Left renal pelvis (tissue), 4 donors: ENCODE measurements at places on chromosomes 4 and X. TPM values are rescaled to one million over a fixed set of nuclear protein-coding genes. Genes with fewer than 3 reads are reported as not detected.

The TMPRSS11F gene
- not detected for polyA plus RNA-seq

The CXCL1 gene
- polyA plus RNA-seq, result 1.7 TPM

The CSAG2 gene
- not detected for polyA plus RNA-seq

The SGCB gene
- polyA plus RNA-seq, result 55.2 TPM

The GPR143 gene
- polyA plus RNA-seq, result 12.6 TPM

The TRIM60 gene
- not detected for polyA plus RNA-seq

The COL25A1 gene
- 28.5 TPM for polyA plus RNA-seq

The TRIM61 gene
- polyA plus RNA-seq, result 3.3 TPM

The MAGEB17 gene
- 0.13 TPM for polyA plus RNA-seq

The ARMCX2 gene
- 107 TPM for polyA plus RNA-seq

The CFAP47 gene
- 0.56 TPM for polyA plus RNA-seq

The MAGEE2 gene
- polyA plus RNA-seq, result 2.0 TPM

The SLC10A7 gene
- polyA plus RNA-seq, result 16.3 TPM

The ZMYM3 gene
- polyA plus RNA-seq, result 64.5 TPM

The SSX4B gene
- polyA plus RNA-seq, result not detected

The GAGE12E gene
- not detected for polyA plus RNA-seq

The PAGE2B gene
- polyA plus RNA-seq, result 0.66 TPM

The STEEP1 gene
- 35.4 TPM for polyA plus RNA-seq

The F8A2 gene
- not detected for polyA plus RNA-seq

The NSDHL gene
- 27.8 TPM for polyA plus RNA-seq

The ZXDA gene
- polyA plus RNA-seq, result 5.4 TPM

The SSX4 gene
- polyA plus RNA-seq, result not detected

The NSG1 gene
- polyA plus RNA-seq, result 5.1 TPM

The IGFBP7 gene
- 755 TPM for polyA plus RNA-seq

The HELT gene
- not detected for polyA plus RNA-seq

The PAGE2 gene
- polyA plus RNA-seq, result not detected

The ADAM29 gene
- polyA plus RNA-seq, result 0.10 TPM

The EREG gene
- 0.13 TPM for polyA plus RNA-seq

The IL3RA gene
- polyA plus RNA-seq, result 10.5 TPM

The EFHC2 gene
- polyA plus RNA-seq, result 0.68 TPM

The CCDC110 gene
- 3.3 TPM for polyA plus RNA-seq

The CLCN4 gene
- polyA plus RNA-seq, result 3.7 TPM

The ARMCX1 gene
- 52.3 TPM for polyA plus RNA-seq

The CFAP99 gene
- polyA plus RNA-seq, result 0.96 TPM

The TMEM156 gene
- polyA plus RNA-seq, result 4.4 TPM

The TLR3 gene
- 12.8 TPM for polyA plus RNA-seq

The PDZD4 gene
- polyA plus RNA-seq, result 13.7 TPM

The PLS3 gene
- polyA plus RNA-seq, result 224 TPM

The PABPC1L2B gene
- not detected for polyA plus RNA-seq

The SGMS2 gene
- polyA plus RNA-seq, result 17.1 TPM

The SLC49A3 gene
- 2.6 TPM for polyA plus RNA-seq

The MAGEA8 gene
- 0.10 TPM for polyA plus RNA-seq

The KCNIP4 gene
- polyA plus RNA-seq, result 12.1 TPM

The PAGE4 gene
- polyA plus RNA-seq, result 1.3 TPM

The CFAP299 gene
- not detected for polyA plus RNA-seq

The BEX3 gene
- 474 TPM for polyA plus RNA-seq

The KIAA1210 gene
- polyA plus RNA-seq, result 3.1 TPM

The GPRASP1 gene
- 12.4 TPM for polyA plus RNA-seq

The LDOC1 gene
- polyA plus RNA-seq, result 77.0 TPM

The PACRGL gene
- polyA plus RNA-seq, result 35.7 TPM

The F8 gene
- polyA plus RNA-seq, result 15.6 TPM

The NLGN3 gene
- polyA plus RNA-seq, result 6.9 TPM

The DGAT2L6 gene
- polyA plus RNA-seq, result not detected

The VSIG1 gene
- 1.0 TPM for polyA plus RNA-seq

The ITM2A gene
- polyA plus RNA-seq, result 134 TPM

The SULT1E1 gene
- 751 TPM for polyA plus RNA-seq

The UNC5C gene
- polyA plus RNA-seq, result 38.4 TPM

The HGFAC gene
- 1.1 TPM for polyA plus RNA-seq
